ENCODE measurements at places on chromosomes 4 and X.

GRCh38 chr4:20544645-20545044 is 155.6 kb upstream of the PACRGL start:
- DNase-seq = no peak

GRCh38 chrX:9678215-9678965 is 87.3 kb downstream of the GPR143 start:
- no peak for DNase-seq

- no peak for DNase-seq
Observed at GRCh38 chr4:80073473-80074008, 512 bp upstream of the ANTXR2 start.

- DNase-seq = no peak
Observed at GRCh38 chr4:41196633-41197332, 17.6 kb downstream of the APBB2 start.

DNA sequence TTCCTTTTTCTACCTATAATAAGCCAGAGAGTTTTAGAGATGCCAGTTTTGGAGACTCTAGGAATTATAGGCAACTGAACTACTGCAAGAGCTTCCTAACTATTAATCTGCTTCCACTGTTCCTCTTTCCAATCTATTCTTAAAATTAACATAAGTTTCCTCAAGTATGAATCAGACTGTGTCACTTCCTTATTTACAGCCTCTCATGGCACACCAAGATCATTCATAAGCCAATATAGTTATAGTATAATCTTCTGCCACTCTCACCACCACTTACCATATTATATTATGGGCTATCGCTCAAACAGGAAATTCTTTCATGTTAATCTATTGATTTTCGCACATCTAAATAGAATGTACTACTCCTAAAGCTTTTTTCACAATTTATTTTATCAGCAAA is 383.5 kb downstream of the STPG2 start:
- no peak for DNase-seq

DNA sequence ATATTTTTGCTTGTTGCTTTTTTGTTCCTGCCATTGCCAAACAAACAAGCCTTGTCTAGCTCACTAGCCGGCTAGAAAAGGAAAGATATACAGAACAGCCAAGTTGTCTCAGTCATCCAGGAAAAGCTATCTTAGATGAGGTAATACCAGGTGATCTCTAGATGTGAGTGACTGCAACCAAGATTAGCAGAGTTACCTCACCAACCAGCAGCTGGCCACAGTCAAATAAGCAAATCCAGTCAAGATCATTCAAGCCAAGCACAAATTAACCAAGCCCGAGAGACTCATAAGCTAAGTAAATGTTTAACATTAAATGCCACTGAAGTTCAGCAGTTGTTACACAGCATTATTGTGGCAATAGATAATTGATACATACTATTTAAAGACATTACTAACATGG is 108.6 kb downstream of the CENPC start:
- no peak for DNase-seq

- no peak for DNase-seq
Observed at GRCh38 chr4:95049551-95050233, 291.9 kb downstream of the BMPR1B start.

GRCh38 chr4:102218656-102219055 is 126.6 kb downstream of the SLC39A8 start:
- DNase-seq = no peak

DNA sequence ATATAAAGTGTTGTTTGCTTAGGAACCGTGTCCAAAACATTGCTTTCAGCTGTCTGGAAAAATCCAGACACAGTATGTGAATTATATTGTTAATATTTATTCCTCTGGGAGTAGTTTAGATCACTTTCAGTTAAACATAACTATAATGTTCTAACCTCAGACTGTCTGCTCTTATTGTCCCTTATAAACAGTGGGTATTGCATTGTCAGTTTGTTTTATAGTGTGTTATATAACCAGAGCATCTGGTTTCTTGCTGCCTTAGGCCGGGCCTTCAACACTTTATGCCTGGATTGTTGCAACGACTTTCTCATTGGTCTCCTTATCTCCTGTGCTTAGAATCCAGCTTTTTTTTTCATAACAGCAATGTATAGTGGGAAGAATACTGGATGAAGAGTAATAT is 26.4 kb downstream of the ATG4A start:
- DNase-seq = no peak

- no peak for DNase-seq
Observed at GRCh38 chr4:3361406-3361805, 68.6 kb downstream of the RGS12 start.

DNA sequence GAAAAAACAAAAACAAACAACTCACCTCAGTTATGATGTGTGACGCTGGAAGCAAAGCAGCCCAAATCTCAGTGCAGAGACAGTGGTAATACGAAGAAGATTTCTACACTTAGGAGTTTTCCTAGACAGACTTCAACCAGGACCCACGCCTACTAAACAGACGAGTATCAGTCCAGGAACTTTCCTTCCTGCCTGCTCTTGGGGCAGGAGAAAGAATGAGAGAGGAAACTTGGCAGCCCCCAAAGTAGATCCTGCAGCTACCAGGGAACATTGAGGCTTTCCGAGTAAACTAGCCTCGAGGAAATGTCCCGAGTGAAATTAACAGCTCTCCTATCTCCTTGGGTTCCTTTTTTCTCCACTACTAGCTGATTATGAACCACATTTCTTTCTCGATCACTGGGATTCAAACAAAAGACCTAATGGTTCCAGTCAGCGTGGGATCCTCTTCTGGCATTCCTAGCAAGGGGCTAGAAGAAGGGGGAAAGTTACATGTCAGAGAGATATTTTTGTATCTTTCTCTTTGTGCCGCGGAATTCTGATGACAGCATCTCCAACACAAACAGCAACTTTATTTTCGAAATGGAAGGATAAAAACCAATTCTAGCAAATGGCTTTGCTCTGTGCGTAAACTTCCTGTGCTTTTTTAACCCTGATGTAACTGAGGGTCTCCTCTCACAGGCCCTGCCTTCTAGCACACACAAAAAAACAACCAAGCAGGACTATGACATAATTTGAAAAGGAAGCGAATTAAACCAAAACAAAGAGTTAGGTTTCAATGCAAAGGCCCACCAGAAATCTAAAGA is 53.2 kb downstream of the PPM1K start:
- DNase-seq = no peak

- no peak for DNase-seq
Observed at GRCh38 chr4:3417448-3417847, 24.3 kb upstream of the HGFAC start.

- no peak for DNase-seq
Observed at GRCh38 chr4:41209187-41209586, 5.2 kb downstream of the APBB2 start.

- DNase-seq = no peak
Observed at GRCh38 chr4:14726877-14727361, 275.4 kb upstream of the CPEB2 start.

DNA sequence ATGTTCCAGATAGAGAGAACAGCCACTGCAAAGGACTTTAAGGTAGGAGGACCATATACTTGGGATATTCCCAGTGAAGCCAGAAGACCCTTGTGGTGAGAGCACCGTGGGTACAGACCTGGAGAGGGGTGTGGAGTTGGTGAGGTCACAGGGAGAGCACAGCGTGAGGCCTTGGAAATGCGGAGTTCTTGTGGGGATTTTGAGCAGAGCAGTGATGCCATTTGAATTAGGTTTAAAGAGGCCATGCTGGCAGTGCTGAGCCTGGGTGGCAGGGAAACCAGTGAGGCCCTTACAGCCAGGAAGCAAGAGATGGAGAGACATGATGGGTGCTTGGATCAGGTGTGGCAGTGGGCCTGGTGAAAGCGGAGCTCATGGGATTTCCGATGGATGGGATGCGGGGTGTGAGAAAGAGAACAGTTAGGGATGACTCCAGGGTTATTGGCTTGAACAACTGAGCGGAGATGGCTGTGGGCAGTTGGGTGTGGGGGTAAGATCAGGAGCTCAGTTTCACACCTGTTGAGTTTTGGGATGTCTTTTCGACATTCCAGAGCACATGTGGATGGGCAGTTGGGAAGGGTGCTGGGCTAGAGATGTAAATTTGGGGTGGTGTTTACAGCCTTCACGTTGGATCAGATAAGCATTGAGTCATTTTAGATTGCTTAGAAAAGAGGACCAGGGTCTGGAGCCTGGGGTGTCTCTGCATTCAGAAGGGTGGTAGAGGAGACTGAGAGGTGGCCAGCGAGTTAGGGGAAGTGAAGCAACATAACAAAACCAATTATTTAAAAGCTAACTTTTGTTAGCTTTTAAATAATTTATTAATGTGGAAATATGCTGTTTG is 68.9 kb downstream of the TMEM131L start:
- no peak for DNase-seq

DNA sequence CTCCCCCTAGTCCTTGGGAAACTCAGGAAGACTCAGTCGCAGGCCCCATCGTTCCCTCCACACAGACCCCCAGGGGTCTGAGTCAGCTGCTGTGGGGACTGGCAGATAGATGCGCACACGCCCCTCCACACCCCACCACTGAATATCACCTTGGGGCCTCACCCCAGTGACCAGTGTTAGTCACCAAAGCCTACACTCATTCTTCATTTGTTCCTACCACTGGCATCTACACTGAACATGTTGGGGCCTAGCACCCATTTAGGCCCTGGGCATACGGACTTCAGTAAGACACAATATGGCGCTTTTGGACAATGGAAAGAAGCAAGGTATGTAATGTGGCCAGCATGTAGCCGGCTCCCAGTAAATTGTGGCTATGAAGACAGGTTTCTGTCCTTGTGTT is 154.1 kb upstream of the PJA1 start:
- no peak for DNase-seq

All from activated CD4-positive, CD25-positive, alpha-beta regulatory T cell treated with anti-CD3 and anti-CD28 coated beads, Interleukin-2, amount 50 U/mL, for 16 hours (primary cell).